ENCODE measurements at places on chromosomes 2 and 18.

DNA sequence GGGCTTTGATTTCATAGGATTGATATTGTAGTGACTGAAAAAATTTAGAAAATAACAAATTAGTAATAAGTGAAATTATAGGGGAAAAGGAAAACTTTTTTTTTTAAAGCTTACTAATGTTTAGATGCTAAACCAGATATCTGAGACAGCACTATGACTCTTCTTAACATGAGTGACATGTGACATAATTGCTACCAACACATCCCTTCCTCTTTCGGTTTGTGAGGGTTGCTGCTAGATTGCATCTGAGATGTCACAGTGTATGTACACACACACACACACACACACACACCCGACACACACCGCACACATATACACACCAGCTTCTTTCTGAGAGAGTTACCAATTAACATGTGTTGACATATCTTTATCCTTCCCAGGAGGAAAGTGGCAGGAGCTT lies 18.0 kb downstream of the RAPGEF4 start:
- no peak for DNase-seq

DNA sequence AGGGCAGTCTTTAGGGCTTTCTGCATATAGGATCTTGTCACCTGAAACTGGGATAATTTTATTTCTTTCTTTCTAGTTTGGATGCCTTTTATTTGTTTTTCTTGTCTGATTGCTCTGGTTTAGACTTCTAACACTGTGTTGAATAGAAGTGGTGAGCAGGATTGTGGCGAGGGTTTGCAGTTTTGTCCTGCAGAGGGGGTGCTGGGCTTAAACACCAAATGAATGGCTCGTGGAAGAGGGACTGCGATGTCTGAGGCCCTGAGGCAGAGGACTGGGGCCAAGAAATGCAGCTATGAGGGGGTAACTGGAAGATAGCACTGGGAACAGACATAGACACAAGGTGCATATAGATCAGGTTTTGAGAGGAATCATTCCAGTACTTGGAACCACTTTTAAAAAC lies 20.5 kb downstream of the UBE2F start:
- DNase-seq: no peak

GRCh38 chr2:102159295-102159694 lies 16.7 kb downstream of the IL1R1 start:
- DNase-seq: peak; percentile 23

- no peak for DNase-seq
Measured at GRCh38 chr2:183605440-183605839, 481.2 kb downstream of the NUP35 start.

GRCh38 chr2:39511605-39512433 lies 74.7 kb upstream of the MAP4K3 start:
- DNase-seq: no peak

GRCh38 chr2:36456227-36457175 lies 100.9 kb downstream of the CRIM1 start:
- DNase-seq: peak; percentile 72

DNA sequence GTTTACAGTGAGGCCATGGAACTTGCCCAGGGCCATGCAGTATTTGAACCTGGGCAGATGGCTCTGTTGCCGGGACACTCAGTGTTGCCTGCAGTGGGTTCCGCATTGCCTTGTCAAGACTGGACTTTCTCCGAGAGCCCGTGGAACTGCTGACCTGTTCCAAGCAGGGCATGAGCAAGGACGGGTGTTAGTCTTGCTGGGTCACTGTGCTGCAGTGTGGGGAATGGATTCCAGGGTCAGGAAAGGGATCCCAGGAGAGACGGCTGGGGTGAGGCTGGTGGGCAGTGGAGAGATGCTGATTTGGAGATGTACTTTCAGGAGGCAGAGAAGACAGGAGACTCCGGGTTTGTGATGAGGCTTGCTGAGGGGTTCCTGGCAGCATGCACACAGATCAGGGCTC lies 348.7 kb upstream of the HS6ST1 start:
- no peak for DNase-seq

GRCh38 chr2:237164474-237165042 lies 78.9 kb downstream of the COPS8 start:
- DNase-seq: peak; percentile 65

DNA sequence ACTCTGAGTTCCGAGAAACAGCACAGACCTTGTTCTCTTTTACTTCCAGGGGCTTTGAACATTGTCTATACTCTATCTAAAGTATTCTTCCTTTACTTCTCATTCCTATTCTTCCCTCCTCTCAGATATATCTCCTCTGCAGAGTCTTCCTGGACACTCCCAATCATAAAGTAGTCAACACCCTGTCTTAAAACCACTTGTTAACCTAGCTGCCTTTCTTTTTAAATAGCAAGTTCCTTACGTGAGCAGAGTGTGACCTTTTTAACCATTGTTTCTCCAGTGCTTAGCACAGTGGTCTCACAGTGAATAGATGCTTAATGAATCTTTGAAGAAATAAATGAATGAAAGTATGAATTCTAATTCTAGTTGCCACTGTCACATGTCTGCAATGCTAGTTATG lies 47.4 kb downstream of the PTRHD1 start:
- DNase-seq: no peak

DNA sequence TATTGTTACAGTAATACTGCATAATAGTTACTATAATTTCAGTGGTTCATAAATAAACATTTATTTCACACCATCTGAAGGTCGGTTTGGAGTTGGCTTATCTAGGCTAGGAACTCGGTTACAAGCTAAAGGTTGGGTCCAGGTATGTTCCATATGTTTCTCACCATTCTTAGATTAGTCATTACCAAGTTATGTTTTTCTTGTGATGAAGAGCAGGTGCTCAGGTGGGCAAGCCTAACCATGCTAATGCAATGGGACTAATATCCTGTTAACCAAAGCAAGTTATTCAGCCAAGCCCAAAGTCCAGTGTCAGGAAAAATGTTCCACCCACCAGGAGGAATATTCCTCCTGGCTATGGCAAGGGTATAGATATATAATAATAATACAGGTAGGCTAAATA lies 93.2 kb downstream of the CPO start:
- DNase-seq: no peak

DNA sequence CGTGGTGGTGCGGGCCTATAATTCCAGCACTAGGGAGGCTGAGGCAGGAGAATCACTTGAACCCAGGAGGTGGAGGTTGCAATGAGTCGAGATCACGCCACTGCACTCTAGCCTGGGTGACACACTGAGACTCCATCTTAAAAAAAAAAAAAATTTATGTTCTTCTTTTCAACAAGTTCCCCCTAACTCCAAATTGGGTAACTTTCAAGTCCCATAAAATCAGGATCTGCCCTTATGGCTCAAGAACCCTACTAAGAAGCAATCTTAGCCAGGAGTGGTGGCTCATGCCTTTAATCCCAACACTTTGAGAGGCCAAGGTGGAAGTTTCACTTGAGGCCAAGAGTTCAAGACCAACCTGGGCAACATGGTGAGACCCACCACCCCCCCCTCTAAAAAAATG lies 30.3 kb upstream of the TLK1 start:
- DNase-seq: no peak

DNA sequence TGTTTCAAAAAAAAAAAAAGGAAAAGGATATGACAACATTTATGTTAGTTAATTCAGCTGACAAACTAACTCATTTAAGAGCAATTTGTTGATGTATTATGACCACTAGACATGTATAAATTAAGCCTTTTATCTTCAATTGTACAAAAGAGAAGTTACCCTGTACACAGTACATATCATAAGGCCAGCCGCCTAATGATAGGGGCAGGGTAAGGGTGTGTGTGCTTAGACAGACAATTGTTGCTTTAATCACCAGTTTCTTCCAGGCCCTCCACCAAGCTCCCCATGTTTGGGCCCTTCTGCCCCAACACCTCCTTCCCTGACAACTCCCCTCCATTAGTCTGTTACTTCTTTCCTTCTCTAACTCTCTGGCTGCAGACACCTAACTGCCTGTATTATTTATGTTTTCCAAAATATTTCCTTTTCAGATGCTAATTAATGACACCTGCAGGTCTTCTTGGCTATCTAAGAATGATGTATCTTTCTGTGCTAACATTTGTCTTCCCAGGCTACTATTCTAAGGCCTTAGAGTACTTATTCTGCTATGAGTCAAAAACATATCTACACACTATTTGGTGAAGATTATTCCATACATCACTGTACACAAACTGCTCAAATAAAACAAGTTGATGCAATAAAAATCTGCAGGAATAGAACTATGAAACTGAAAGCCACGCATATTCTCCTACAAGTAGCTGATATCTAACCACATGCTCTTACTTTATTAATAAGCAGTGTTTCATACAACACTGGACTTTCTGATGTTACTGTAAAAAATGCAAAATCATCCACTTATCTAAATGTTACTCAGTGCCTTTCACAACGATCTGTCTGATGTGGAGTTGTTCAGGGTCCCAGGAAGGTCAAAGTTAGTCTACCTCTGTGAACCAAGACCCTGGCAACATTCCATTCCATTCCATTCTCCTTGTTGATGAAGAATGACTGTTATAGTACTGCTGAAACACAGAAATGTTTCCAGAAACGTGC lies 26.4 kb downstream of the TMEM131 start:
- DNase-seq: peak; percentile 28

GRCh38 chr2:172554352-172555271 lies 1.3 kb upstream of the PDK1 start:
- no peak for DNase-seq

- no peak for DNase-seq
Measured at GRCh38 chr2:98605076-98605475, 3.2 kb downstream of the COA5 start.

- no peak for DNase-seq
Measured at GRCh38 chr2:124698979-124699565, 674.0 kb downstream of the CNTNAP5 start.

DNA sequence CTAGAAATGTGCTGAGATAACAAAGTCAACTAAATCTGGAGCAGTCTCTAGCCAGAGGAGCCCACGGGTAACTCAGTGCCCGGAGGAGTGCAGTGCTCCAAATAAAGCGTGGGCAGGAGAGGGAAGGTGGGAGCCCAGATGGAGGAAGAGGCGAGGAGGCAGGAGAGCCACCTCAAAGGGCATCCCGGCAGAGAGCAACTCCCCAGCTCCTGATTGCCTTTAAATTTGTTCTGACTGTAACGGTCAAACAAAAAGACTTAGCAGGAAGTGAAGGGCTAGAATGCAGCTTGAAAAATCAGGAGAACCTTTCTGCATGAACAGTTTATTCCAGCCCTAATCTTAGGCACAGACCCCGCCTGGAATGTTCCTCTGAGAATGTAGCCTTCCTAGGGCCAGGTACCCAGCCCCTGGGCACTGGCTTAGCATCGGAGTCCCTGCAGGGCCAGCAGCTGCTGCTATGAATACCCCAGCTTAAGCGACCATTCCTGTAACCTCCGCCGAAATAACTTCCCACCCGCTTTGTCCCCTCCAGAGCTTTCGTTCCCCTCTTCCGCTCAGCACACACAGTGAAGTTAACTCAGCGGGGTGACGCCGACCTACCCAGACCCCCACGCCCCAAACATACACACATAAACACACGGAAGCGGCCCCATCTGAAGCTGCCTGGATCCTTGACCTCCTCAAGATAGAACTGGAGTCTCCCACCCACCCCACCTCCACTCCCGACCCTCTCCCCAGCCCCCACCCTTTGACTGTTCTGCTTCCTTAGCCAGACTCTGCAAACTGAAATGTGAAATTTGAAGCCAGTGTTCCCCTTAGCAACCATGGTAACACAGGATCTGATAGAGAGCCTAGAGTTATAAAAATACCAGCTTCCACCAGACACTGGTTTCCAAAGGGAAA lies 123.2 kb downstream of the SMAD7 start:
- no peak for DNase-seq

DNA sequence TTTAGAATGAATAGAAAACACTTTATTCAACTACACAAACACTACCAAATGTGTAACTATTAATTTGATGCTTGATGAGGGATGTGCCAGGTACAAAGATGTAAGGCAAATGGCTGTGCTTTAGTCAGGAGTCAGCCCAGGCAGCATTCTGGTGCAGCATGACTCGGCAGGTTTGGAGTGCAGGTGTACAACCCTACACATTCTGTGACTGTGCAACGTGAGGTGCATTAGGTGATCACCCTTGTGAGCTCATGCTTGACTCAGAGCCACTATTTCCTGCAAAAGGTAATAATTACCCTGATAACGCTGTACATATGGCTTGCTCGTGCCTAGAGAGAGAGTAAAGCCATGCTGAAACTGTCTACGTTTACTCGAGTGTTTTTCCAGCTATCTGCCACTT lies 288.7 kb upstream of the DSEL start:
- no peak for DNase-seq

- DNase-seq: peak; percentile 92
Measured at GRCh38 chr18:57649556-57650500, 28.2 kb upstream of the NARS1 start.

DNA sequence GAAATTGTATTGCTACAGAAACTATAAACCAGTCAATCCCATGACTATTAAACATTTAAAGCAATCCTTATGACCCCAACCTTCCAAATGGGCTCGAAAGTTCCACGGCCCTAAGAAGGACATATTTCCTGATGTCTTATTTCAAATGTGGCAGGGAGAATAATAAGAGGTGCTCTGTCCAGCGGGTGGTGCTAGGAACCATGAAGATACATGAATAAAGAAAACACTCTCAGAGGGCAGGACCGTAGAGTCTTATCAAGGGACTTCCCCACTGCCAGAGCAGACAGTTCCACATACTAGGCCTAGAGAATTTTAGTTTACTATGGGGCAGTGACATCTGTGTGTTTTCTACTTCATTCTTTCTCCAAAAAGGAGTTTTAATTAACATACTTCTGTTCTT lies 187.1 kb upstream of the PIK3C3 start:
- peak; percentile 41 for DNase-seq

DNA sequence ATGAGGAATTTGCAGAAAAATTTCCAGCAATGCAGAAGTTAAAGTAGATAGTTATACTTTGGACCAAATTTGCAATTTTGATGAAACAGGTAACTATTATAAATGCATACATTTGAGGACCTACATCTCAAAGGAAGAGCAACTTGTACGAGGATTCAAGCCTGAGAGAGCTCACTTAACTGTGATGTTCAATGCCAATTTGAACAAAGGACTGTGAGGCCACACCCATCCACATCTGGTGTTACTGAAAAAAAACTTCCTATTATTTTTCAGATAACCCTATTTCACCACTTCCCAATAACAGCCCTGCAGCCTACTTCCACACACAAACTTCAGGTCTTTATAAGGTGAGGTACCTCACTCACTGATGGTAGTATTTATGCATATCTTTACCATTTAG lies 203.5 kb upstream of the NABP1 start:
- DNase-seq: no peak

GRCh38 chr2:219243291-219243761 lies 1.9 kb downstream of the GLB1L start:
- DNase-seq: peak; percentile 35

GRCh38 chr18:56748698-56749268 lies 97.6 kb downstream of the WDR7 start:
- peak; percentile 27 for DNase-seq

GRCh38 chr2:151632993-151633565 lies 101.2 kb downstream of the NEB start:
- DNase-seq: peak; percentile 14
